Activated CD8-positive, alpha-beta T cell treated with anti-CD3 and anti-CD28 coated beads, Interleukin-2, amount 10 ng/mL, durations not matched to agents 7 days and 5 days (primary cell): ENCODE measurements at places on chromosomes 5 and 9. TPM values are rescaled to one million over a fixed set of nuclear protein-coding genes. Genes with fewer than 3 reads are reported as not detected.

DNA sequence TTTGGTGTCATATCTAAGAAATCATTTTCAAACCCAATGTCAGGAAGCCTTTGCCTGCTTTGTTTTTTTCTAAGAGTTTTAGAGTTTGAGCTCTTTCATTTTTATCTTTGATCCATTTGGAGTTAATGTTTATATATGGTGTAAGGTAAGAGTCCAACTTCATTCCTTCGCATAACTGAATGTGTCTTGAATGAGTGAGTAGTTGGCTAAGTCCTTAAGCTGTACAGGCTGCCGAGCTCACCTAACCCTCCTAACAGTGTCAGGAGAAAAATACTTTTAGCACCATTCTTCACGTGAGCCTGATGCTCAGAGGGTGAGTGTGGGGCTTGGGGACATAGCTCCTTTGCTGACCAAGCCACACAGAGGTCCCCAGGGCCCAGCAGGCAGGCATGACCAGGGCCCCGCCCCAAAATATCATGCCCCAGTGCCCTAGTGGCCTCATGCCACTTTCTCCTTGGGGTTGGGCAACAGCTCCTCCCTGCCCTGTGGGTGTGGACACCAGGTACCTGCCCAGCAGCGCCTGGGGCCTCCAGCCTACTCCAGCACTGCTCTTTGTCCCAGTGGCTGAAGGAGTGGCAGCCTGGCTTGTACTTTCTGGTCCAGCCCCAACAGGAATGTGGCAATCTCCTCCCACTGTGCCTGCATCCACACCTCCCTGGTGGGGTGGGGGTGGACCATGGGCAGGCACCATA is 17.2 kb downstream of the PPARGC1B start:
- no peaks in the 10 kb centered on the region for H3K27me3 ChIP-seq
- no peak overlapping the region for H3K4me3 ChIP-seq
- no peaks in the 10 kb centered on the region for H3K4me1 ChIP-seq
- no peak overlapping the region for H3K27ac ChIP-seq
- DNase-seq, result no peak
- H3K36me3 ChIP-seq, result peaks cover 3% of the 10 kb centered on the region

Gene SLC46A2
- total RNA-seq, result not detected

Gene IL3
- not detected for total RNA-seq

Gene GDA
- total RNA-seq, result not detected

GRCh38 chr5:10036136-10036815 is 213.4 kb downstream of the ATPSCKMT start:
- no peak for DNase-seq
- no peaks in the 10 kb centered on the region for H3K4me1 ChIP-seq
- no peak overlapping the region for H3K27ac ChIP-seq
- H3K4me3 ChIP-seq, result no peak overlapping the region
- H3K27me3 ChIP-seq, result no peaks in the 10 kb centered on the region
- no peaks in the 10 kb centered on the region for H3K36me3 ChIP-seq
